ENCODE measurements at places on chromosomes 2 and 18.

DNA sequence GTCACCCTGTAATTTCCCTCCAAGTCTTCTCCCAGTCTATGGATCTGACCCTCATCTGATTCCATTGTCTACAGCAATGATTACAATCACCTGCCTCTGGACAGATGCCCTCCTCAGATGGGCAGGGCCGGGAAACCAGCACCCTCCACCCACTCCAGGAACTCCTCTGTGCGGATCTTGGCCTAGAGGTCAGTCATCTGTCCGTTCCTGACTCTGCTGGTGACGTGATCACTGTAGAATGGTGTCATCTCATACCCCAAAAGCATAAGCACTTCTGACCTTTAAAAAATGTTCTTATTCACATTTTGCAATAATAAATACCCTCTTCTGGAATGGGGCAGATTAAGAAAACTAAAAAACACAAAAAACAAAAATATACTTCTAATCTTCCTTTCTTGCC is 29.5 kb upstream of the BZW1 start:
- no peak for DNase-seq

GRCh38 chr18:74243127-74243526 is 48.6 kb downstream of the CYB5A start:
- DNase-seq: no peak

- no peak for DNase-seq
Measured at GRCh38 chr2:134338208-134338607, 84.3 kb downstream of the MGAT5 start.

- DNase-seq: no peak
Measured at GRCh38 chr18:23350188-23350587, 102.9 kb upstream of the RIOK3 start.

- no peak for DNase-seq
Measured at GRCh38 chr18:36862182-36862581, 33.3 kb downstream of the KIAA1328 start.

DNA sequence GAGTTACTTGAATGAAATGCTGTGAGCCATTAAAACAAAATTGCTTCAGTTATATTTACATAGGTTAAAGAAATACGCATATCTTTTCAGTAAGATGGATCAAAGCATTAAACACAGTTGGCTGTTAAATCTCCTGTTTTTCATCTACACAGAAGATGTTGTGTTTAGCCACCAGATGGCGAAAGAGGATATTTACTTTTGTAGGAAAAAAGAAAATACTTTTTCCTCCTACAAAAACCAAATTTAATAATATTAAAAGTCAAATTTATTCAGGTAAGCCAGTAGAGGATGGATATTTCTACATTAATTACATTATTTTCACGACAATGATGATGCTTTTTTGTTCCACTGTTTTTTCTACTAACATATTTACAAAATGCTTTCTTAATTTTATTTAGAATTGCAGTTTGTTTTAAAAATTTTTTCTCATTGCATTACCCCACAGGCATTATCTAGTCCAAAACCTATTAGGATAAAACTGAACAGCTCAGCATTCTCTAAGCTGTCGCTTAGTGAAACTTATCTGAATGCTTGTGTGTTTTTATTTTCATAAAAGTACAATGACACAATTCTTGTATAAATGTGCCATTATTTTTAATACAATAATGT is 173.7 kb downstream of the ASXL3 start:
- no peak for DNase-seq

GRCh38 chr2:124025891-124026434 is 876 bp downstream of the CNTNAP5 start:
- no peak for DNase-seq

GRCh38 chr2:36737131-36737750 is 40.7 kb downstream of the VIT start:
- DNase-seq: no peak

DNA sequence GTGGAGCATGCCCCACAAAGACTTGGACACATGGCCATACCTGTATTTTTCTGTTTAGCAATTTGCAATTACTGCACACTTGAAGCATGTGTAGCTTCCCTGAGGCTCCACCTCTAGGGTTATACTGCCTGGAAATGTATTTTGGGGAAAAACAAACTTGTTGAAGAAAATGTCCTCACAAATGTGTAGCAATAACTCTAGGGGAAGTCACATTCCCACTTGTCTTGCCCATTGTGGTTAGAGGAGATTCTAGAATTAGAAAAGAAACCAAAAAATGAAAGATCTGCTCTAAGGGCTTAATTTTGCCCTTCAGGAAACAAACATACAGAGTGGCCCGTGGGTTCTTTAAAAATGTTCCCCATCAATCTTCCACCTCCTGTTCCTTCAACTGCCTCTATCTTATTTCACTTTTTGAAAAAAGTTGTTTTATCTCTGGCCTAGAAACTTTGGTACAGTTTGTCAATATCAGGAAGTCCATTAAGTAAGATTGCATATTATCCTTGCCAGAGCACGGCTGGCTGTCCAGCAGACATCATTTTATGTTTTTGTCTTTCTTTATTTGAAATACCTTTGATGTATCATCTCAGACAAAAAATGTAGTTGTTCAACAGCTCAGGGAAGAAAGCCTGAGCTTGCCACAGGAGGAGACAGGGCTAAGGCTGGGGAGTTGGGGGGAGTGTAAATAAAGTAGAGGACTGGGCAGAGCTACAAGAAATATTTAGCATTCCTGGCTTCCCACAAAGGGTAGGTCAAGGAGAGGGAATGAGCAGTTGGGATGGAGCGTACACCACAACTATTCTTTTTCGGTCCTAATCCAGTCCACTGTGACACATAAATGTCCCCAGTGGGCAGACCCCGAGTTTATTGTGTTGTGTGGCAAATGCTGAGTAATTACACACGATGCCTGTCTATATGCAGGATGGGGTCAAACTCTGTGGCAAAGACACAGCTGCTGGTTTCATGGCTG is 96.8 kb upstream of the CDC42EP3 start:
- DNase-seq: no peak

DNA sequence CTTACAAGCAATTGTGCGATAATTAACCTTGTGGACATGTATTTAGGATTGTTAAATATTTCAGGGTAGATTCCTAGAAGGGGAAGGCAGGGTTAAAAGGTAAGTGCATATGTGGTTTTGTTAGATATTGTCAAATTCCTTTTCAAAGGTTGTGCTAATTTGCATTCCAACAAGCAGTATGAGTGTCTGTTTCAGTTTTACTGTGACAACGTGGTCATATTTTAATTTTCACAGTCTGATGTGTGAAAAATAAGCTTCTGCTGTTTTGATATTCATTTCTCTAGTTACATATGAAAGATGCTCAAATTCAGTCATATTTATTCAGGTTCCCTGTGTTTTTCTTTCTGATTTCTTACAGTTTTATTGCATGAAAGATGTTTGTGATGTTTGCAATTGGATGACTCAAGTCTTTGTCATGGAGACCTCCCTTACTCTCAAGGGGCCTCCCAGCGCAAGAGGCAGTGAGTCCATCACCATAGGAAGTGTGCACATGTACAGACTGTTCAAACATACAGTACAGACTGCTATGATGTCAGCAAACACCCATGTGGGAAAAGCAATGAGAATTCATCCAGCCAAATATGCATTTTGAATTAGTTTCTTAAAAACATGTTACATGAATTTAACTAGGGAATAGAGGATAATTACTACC is 310.8 kb downstream of the GALR1 start:
- DNase-seq: no peak

GRCh38 chr2:20302019-20302418 is 48.6 kb downstream of the PUM2 start:
- no peak for DNase-seq

DNA sequence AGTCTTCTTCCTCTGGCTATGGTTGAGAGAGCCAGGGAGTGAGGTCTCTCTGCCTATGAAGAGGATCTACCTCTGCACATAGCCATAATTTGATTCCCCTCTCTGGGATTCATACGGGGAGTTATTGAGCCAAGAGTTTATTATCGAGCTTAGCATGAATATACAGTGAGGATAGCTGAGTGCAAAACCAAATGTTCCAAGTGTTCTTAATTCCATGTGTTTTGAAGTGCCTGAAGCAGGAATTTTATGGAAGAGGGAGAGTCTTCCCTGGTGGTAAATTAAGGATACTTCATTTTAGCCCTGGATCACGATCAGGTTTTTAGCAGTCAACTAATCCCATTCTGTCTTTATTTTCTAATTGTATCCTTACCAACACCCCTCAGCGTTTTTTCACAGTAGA is 270.6 kb downstream of the C1D start:
- DNase-seq: no peak

GRCh38 chr2:137437386-137437785 is 526.9 kb upstream of the HNMT start:
- no peak for DNase-seq

- no peak for DNase-seq
Measured at GRCh38 chr2:216519154-216519762, 20.6 kb downstream of the RPL37A start.

GRCh38 chr2:143529118-143529720 is 400.0 kb downstream of the ARHGAP15 start:
- no peak for DNase-seq
